ENCODE measurements at places on chromosomes 1 and 21. TPM values are rescaled to one million over a fixed set of nuclear protein-coding genes. Genes with fewer than 3 reads are reported as not detected.

ADGRL4 gene
- total RNA-seq: 3.1 TPM

C1orf116 gene
- total RNA-seq: under 0.01 TPM

PRDM2 gene
- 71.1 TPM for total RNA-seq

ABCA4 gene
- total RNA-seq: 0.31 TPM

All from parietal lobe (tissue), 2 donors.